Activated naive CD8-positive, alpha-beta T cell treated with anti-CD3 and anti-CD28 coated beads, Interleukin-2, amount 50 U/mL, for 24 hours (primary cell): ENCODE measurements at places on chromosomes 16 and 17.

- H3K4me1 ChIP-seq: peaks cover 46% of the 10 kb centered on the region
- peaks cover 17% of the 10 kb centered on the region for H3K36me3 ChIP-seq
- peak overlapping the region; percentile 95 for H3K27ac ChIP-seq
- H3K4me3 ChIP-seq: peak overlapping the region; percentile 95
- peak; percentile 64 for DNase-seq
Observed at GRCh38 chr17:75404731-75405364, 630 bp downstream of the GRB2 start.

DNA sequence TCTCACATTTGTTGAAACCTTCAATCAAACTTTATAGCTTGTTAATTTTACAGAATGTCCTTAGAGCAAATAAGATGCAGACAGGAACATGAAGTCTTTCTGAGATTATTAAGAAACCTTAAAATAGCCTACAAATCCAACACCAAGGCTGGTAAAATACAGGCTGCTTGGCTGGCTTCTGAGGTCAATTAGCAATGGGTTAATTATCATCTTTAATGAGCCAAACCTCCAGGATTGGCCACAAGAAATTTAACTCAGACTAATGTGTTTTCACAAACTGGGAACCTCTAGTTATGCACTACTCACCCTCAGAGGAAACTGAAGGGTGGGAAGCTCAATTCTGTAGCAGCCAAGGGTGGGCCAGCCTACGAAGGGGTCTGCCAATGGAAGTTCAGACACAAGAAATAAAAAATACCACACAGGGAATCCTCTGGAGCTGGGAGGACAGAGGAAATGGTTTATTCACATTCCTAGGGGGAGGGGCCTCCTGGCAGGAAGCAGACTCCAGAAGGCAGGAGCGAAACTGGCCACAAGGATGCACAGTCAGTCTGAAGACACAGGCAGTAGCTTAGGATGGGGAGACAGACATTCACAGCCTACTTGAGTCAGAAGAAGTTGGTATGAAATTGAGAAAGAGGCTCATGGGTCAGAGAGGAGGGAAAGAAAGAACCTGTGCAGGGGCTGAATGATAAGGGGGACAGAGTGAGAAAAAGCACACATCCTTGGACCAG is 36.1 kb downstream of the HIC1 start:
- no peak overlapping the region for H3K4me3 ChIP-seq
- no peaks in the 10 kb centered on the region for H3K27me3 ChIP-seq
- peaks cover 57% of the 10 kb centered on the region for H3K4me1 ChIP-seq
- H3K27ac ChIP-seq: no peak overlapping the region
- DNase-seq: no peak

GRCh38 chr16:65219786-65220185 is 97.9 kb upstream of the CDH11 start:
- no peak overlapping the region for H3K4me3 ChIP-seq
- no peak overlapping the region for H3K27ac ChIP-seq
- DNase-seq: no peak
- peaks cover 3% of the 10 kb centered on the region for H3K27me3 ChIP-seq
- no peaks in the 10 kb centered on the region for H3K36me3 ChIP-seq

DNA sequence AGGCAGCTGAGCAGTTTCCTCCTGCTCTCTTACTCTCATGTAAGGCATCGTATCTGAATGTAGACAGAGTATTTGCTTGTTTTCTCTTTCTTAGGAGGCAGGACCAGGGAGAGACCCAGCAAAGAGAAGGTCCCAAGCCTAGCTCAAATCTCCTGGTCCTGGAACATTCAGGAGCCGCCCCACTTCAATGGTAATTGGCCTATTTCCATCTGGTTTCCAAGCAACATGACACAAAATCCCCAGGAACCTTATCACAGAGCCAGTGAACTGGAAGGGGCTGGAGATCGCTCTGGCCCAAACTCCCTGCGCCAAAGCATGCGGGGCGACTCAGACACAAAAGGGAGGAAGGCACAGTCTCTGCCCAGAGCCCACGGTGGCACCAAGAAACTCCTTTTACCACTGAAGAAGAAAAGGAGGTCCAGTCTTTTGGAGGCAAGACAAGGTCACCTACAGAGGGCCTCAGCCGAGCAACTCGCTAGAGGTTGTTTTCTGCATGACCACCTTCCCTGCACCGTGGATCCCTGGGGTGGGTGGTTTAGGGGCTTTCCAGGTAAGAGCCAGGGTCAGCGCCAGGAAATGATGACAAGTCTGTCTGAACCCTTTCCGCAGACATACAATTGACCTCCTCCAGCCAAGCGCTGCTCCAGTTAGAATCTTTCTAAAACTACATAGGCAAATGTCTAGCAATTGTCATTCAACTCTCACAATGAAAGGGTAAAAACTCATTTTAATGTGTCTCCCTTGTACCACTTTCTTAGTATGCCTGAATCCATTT is 394.7 kb downstream of the SOX9 start:
- no peaks in the 10 kb centered on the region for H3K36me3 ChIP-seq
- no peak for DNase-seq
- no peak overlapping the region for H3K27ac ChIP-seq
- peaks cover 4% of the 10 kb centered on the region for H3K27me3 ChIP-seq
- no peak overlapping the region for H3K4me3 ChIP-seq
- no peaks in the 10 kb centered on the region for H3K4me1 ChIP-seq

GRCh38 chr16:86362155-86362849 is 148.0 kb upstream of the FOXF1 start:
- no peak for DNase-seq
- no peaks in the 10 kb centered on the region for H3K36me3 ChIP-seq
- no peaks in the 10 kb centered on the region for H3K4me1 ChIP-seq
- H3K27ac ChIP-seq: no peak overlapping the region
- H3K4me3 ChIP-seq: no peak overlapping the region

GRCh38 chr17:32303781-32304288 is 38.1 kb downstream of the C17orf75 start:
- H3K4me3 ChIP-seq: no peak overlapping the region
- no peak for DNase-seq
- no peaks in the 10 kb centered on the region for H3K36me3 ChIP-seq
- no peaks in the 10 kb centered on the region for H3K4me1 ChIP-seq
- H3K27me3 ChIP-seq: no peaks in the 10 kb centered on the region

DNA sequence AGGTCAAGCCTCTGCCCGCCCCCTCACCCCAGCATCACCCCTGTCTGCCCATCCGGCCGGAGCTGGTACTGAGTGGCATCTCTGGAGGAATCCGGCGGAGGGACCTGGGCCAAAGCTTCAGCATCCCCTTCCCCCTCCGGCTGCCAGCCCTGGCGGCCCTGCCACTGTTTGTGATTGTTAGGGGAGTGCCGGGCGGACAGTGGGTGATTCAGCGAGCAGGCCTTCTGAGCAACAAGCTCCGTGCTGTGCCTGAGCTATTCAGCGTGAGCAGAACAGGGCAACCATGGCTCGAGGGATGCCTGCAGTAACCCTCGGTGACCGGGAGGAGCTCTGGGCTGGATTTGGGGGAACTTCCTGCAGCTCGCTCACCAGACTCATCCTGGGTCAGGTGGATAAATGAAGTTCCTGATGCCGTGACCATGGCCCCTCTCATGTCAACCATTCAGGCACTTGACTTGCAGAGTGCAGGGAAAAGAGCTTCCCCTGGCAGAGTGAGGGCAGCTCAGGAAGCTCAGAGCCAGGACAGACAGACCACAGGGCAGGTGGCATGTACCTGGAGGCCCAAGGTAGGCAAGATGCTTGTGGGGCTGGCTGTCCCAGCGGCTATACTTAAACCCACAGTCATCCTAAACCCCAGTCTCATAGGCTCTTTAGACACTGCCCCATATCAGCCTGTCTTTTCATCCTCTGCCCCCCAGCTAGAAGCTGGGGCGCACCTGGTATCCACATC is 24.3 kb upstream of the MLKL start:
- H3K27me3 ChIP-seq: no peaks in the 10 kb centered on the region
- DNase-seq: no peak
- peaks cover 5% of the 10 kb centered on the region for H3K4me1 ChIP-seq
- H3K36me3 ChIP-seq: no peaks in the 10 kb centered on the region
- no peak overlapping the region for H3K4me3 ChIP-seq
- H3K27ac ChIP-seq: no peak overlapping the region

- no peaks in the 10 kb centered on the region for H3K27me3 ChIP-seq
- peaks cover 40% of the 10 kb centered on the region for H3K36me3 ChIP-seq
Observed at GRCh38 chr16:89522287-89522686, 14.1 kb downstream of the SPG7 start.

DNA sequence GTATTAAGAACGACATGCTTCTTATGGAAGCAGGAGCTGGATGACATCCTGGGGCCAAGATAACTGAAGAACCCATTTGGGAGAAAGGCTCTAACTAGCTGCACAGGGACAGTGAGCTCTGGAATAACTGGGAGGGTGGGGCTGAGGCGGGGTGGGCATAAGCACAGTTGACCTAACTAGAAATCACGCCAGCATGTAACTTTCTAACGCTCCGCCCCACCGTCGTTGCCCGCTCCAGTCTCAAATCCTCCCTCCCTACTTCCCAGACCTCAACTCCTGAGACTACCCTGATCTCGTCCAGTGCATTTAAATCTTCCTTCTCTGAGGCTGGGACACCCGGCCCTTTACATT is 436 bp downstream of the PHB1 start:
- H3K4me3 ChIP-seq: peak overlapping the region; percentile 98
- H3K36me3 ChIP-seq: peaks cover 32% of the 10 kb centered on the region

DNA sequence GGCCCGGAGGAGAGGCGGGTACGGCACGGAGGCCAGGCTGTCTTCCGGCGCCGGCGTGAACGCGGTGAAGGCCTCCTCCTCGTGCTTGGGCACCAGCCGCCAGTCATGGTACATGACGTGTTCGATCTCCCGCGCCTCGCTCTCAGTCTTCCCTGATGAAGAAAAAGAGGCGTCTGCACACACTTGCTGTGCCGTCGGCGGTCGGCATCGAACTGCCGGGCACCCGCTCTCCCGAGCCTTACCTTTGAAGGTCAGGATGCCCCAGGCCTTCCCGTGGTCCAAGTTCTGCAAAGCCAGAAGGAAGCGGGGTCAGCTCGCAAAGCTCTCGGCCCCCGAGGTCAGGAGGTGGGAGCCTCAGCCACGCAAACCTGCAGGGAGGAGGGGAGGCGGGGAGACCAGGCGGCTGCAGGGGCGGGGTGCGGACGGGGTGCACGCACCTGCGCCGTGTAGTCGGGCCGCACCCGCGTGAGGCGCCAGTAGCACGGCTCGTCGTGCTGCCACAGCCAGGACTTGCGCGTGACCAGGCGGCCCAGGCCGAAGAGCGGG is at the start of gene EME2:
Gene EME2 (plus strand): TSS at position 449 of the 546 bp plus-strand sequence. CDS start 418 bp downstream, outside the sequence.
- H3K36me3 ChIP-seq: peaks cover 13% of the 10 kb centered on the region
- peaks cover 17% of the 10 kb centered on the region for H3K4me1 ChIP-seq
- H3K27me3 ChIP-seq: no peaks in the 10 kb centered on the region
- peak; percentile 61 for DNase-seq
- peak within 1 kb of the TSS; percentile 100 for H3K4me3 ChIP-seq

GRCh38 chr17:61475726-61476125 is 23.5 kb downstream of the TBX4 start:
- no peaks in the 10 kb centered on the region for H3K36me3 ChIP-seq
- peaks cover 10% of the 10 kb centered on the region for H3K27me3 ChIP-seq
- H3K4me1 ChIP-seq: no peaks in the 10 kb centered on the region
- DNase-seq: no peak
- H3K27ac ChIP-seq: no peak overlapping the region

DNA sequence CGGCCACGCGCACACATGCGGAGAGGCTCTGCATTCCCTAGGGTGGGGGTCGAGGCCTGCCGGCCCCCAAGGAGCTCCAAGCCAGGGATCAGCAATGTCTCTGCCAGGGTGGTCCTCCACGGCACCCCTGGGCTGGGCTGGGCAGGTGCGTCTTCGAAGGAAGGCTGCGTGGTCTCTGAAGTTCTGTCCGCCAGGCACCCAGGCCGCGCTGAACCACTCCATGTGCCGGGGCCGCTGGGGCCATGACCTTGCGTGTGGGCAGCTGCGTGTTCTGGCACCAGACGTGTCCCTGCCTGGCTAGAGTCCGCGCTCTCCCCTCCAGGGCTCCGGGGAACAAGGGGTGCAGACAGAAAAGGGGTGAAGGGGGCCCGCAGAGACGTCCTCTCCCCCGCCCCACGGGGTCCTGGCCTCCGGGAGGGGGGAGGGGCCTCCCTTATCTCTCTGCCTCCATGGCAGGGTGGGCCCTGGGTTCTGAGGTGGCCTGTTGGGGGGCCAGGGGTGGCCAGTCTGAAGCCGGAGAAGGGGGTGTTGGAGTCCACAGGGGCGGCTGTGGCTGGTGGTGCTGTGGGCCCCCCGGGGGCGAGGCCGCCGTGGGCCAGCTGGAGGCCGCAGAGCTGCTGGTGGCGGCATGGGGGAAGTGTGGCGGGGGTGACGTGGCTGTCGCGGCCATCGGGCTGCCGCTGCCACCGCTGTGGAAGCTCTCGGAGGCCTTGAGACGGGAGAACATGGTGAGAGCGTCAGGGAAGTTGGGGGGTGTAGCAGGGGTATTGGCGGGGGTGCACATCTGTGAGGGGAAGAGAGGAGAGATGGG is 5.3 kb downstream of the UBALD1 start:
- no peak for DNase-seq
- peaks cover 8% of the 10 kb centered on the region for H3K4me1 ChIP-seq

DNA sequence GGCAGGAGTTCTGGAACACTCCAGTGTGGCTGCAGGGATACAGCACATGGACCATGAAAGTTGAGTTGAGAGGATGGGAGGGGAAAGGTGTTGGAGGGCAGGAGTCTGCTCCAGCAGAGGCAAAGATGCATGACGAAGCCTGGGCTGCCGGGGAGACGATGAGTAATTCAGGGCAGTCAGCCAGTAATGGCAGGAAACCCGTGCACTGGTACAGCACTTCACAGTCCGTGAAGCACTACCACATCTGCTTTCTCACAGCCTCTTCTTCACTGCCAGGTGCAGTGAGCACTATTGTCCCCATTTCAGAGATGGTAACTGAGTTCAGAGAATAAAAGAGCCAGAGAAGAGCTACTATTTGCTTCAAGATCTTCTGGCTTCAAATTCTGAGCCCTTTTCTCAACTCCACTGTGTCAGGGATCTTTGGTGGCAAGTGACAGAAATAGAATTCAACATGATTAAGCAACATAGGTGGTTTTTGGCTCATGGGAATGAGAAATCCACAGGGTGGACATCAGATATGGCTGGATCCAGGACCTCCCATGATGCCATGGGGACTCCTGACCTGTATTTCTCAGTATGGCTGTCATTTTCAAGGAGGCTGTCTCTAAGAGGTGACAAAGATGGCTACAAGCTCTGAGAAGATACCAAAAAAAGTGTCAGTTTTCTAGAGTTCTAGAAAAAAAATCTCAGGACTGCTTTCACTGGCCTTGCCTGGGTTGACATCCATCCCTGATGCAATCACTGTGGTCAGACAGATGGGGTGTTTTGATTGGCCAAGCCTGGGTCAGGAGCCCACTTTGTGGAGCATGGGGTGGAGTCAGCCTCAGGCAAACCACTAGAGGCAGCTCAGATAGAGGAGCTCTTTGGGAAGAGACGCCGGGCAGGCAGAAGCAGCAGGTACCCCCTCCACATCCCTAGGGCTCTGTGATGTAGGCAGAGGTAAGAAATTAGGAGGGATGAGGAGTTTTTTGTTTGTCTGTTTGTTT is 24.7 kb downstream of the IL21R start:
- peaks cover 92% of the 10 kb centered on the region for H3K4me1 ChIP-seq
- H3K27me3 ChIP-seq: no peaks in the 10 kb centered on the region
- peak; percentile 74 for DNase-seq
- H3K4me3 ChIP-seq: peak overlapping the region; percentile 41
- peaks cover 82% of the 10 kb centered on the region for H3K36me3 ChIP-seq
